CD4-positive, alpha-beta T cell treated with Interferon gamma for 1 hour (primary cell): ENCODE measurements at places on chromosomes 5 and 9.

DNA sequence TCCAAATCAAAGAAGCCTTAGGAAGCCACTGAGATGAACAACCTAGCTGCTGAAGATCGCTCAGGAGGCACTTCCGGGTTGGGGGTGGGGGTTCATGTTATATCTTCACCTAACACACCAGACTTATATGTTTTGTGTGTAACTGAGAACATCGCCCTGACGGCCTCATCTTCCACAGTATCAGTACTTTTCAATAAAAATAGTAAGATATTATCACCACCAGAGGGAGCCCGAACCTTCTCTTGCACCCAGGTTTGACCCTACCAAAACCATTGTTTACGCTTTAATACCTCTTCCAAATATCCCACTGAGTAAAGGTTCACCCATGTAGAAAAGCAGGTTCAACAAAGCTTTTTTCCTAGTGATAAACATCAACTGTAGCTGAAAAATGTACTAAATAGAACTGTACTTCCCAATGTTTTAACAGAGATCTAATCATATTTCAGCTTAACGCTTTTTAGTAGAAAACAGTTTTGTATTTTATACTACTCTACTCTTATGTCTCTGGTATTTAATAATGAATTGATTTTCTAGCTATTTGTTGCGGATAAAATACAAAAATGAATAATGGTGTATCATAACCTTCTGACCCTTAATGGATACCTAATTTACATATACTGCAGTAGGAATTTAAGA lies 244.0 kb downstream of the EPB41L4A start:
- no peak for DNase-seq

GRCh38 chr9:70229026-70229425 lies 29.8 kb upstream of the SMC5 start:
- no peak for DNase-seq

DNA sequence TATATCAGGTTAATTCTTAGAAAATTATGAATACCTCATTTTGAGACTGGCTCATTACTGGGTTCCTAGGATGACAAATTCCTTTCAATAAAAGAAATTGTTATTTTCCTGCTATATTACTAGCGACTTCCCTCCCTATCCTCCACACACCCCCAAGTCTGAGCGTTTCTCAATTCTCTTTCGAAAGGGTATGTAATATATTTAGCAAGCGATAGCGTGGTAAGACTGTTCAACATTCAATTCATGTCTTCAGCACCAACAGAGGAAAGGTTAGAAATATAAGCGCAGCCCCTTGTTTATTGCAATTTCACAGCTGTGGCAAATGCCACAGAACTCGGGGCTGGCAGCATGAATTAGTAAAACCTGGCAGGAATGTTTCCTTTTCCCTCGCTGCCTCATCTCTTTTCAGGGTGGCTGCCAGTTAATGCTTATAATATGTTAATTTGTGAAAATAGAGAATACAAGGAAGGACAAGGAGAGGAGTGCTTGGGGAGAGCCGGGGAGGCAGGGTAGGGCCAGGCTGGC lies 152.7 kb upstream of the TBCA start:
- DNase-seq, result no peak

DNA sequence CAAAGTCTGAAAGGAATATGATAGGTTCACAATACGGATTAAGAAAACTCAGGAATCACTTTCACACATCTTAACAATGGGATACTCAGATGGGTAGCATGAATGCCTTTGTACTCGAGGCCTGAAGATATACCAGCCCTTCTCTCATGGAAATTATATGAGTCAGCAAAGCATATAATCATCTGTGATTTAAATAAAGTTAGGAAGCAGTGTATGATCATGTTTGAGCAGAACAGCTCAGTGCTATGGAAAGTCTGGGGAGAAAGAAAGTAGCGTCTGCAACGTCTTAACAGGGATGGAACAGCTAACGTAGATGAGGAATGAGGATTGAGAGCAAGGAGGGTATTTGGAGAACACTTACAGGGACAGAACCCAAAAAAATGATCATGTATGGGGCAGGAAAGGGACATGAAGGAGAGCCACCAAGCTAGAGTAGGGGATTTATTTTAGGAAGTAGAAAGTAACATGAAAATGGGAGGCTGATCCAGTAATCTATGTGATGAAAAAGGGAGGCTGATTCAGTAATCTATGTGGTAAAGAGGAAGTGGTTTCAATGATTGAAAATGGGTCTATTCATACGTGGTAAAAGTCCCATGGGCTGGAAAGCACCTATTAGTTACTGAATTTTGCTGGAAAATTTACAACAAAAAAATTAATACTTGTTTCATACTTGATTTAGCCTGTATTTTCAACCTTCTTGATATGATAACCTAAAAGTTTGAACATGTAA lies 85.9 kb downstream of the GNA14 start:
- DNase-seq, result no peak

DNA sequence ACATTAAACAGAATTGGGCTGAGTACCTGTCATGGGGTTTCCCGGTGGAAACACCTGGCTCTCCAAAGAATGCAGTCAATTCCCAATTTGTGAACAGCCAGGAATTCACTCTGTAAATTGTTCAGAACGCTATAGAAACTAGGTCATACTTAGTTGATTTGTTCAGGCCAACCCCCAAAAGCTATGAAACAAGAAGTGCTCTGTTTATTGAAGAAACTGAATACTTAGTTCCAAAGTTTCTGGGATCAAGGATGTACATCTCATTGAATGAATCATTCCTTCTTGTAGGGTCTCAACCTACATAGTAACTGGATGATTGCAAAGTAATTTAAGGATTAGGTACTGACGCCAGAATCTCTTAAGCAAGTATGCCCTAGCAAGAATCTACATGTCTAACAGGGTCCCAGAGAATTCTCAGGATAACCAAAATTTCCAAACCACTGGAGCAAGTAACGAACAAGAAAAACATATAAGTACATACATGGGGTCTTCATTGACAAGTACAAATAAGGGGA lies 659 bp upstream of the TUSC1 start:
- no peak for DNase-seq
